ENCODE measurements at places on chromosomes 13 and 19. TPM values are rescaled to one million over a fixed set of nuclear protein-coding genes. Genes with fewer than 3 reads are reported as not detected.

DNA sequence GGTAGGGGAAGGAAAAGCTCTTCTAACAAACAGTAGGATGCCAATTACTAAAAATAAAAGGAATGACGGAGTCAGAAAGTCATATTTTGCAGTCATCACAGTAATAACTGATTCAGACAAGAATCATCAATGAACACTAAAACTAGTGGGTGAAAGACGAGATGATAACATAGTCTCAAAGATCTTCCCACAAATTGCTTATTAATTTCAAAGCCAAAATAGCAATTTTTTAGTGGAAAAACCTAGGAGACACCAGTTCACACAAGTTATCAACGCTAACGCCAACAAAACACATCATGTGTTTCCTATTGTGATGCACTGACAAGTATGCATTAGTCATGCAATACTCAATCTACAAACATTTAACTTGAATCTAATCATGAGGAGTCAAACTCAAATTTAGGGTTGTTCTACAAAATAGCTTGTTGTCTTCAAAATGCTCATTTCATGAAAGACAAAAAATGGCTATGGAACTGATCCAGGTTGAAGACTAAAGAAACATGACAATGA is 18.6 kb downstream of the ZNF233 start:
- H3K4me3 ChIP-seq, result no peak overlapping the region
- DNase-seq, result no peak
- H3K27ac ChIP-seq, result no peak overlapping the region
- no peaks in the 10 kb centered on the region for H3K36me3 ChIP-seq
- no peaks in the 10 kb centered on the region for H3K27me3 ChIP-seq

- no peaks in the 10 kb centered on the region for H3K27me3 ChIP-seq
- no peaks in the 10 kb centered on the region for H3K36me3 ChIP-seq
- H3K4me3 ChIP-seq, result no peak overlapping the region
- H3K4me1 ChIP-seq, result no peaks in the 10 kb centered on the region
- no peak overlapping the region for H3K27ac ChIP-seq
Measured at GRCh38 chr13:104954210-104954609, 1581.3 kb downstream of the EFNB2 start.

The LHFPL6 gene
- total RNA-seq, result 10.6 TPM

GRCh38 chr13:33111414-33112110 is 95.3 kb downstream of the KL start:
- H3K36me3 ChIP-seq, result peaks cover 30% of the 10 kb centered on the region
- H3K4me3 ChIP-seq, result no peak overlapping the region
- DNase-seq, result peak; percentile 65
- H3K27ac ChIP-seq, result no peak overlapping the region

DNA sequence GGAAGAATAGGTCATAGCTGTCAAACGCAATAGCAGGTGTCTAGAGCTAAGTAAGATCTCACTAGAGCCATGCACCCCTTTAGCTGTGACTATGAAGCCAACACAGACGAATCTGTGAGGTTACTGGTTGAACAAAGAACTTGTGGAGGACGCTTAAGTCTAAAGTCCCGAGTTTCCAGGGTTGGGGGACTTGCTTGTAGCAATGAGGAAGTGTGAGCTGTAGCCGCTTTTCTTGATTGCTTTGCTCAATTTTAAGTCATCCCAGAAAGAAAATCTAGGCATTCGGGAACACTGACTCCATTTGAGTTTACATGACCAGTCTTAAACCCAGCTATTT is 1.6 kb downstream of the GPC5 start:
- DNase-seq, result no peak
- H3K27me3 ChIP-seq, result peaks cover 72% of the 10 kb centered on the region
- no peak overlapping the region for H3K4me3 ChIP-seq
- no peak overlapping the region for H3K27ac ChIP-seq
- H3K4me1 ChIP-seq, result no peaks in the 10 kb centered on the region

GRCh38 chr13:76316998-76317527 is 569.1 kb downstream of the KCTD12 start:
- H3K36me3 ChIP-seq, result no peaks in the 10 kb centered on the region
- no peak overlapping the region for H3K4me3 ChIP-seq
- DNase-seq, result no peak
- H3K27me3 ChIP-seq, result no peaks in the 10 kb centered on the region

The NACC1 gene
- 93.7 TPM for total RNA-seq

The PSG2 gene
- not detected for total RNA-seq

DNA sequence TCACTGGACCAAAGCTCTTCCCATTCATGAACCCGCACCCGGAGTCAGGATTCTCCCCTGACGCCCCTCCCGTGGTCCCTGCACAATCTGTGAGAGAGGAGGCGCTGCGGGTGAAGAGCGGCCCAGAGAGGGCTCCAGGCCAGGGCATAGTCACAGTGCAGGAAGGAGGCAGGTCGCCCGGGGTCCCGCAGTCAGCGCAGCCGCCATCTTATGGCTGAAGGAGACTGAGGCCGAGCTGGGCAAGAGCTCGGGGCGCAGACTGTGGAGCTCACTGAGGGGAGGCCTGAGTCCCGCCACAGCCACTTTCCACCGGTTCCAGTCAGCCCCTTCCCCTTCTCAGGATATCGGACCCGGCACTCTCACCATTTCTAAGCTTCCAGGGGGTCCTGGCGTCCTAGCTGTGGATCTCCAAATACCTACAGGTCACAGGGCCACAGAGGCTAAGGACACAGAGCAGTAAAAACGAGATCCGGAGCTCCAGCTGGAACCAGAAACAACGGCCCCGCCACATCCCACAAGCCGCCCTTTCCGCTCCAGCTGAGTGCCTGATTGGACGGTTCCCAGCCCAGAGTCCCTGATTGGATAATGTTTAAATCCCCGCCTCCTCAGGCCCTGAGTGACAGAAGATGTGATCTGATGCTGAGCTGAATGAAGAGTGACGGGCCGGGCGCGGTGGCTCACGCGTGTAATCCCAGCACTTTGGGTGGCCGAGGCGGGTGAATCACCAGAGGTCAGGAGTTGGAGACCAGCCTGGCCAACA is at the start of gene ZNF99:
TSS of gene ZNF99 (minus strand) at position 501 of the 760 bp plus-strand sequence. CDS start at position 366, 135 bp downstream.
- no peak for DNase-seq
- H3K27me3 ChIP-seq, result no peaks in the 10 kb centered on the region
- no peak within 1 kb of the TSS for H3K4me3 ChIP-seq
- no peak within 1 kb of the TSS for H3K27ac ChIP-seq
- no peaks in the 10 kb centered on the region for H3K36me3 ChIP-seq

The LYPD4 gene
- not detected for total RNA-seq

The PSPC1 gene
- total RNA-seq, result 72.5 TPM

The LGALS7B gene
- not detected for total RNA-seq

The ZNF440 gene
- 5.7 TPM for total RNA-seq

DNA sequence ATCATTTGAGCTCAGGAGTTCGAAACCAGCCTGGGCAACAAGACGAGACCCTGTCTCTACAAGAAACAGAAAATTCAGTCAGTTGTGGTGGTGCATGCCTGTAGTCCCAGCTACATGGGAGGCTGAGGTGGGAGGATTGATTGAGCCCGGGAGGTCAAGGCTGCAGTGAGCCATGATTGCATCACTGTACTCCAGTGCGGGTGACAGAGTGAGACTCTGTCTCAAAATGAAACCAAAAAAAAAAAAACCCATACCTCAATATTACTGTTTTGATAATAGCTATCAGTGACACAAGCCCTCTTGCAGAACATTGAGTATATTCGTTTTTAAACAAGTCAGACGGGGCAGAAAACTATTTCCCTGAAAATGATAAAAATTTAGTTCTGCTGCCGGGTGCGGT is 16.2 kb downstream of the ZNF791 start:
- DNase-seq, result no peak
- no peak overlapping the region for H3K4me3 ChIP-seq
- H3K27ac ChIP-seq, result no peak overlapping the region

The ZNF320 gene
- 56.3 TPM for total RNA-seq

DNA sequence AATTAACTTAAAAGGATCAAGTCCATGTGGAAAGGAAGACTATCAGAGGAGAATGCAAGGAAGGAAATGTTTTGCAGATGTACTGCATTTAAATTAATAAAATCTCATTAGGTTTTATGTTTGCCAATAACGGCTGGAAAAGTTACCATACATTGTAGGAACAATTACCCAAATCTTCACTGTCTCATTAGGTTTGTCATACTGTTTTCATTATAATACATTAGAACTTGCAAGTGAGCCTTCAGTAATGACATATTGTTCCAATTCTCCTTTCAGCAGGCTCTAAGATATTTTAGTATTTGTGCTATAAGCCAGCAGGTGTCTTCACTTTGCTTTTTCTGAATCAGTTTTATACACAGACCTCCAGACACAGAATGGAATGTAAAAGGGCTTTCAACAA is 661.6 kb upstream of the KLHL1 start:
- no peak overlapping the region for H3K27ac ChIP-seq
- H3K4me3 ChIP-seq, result no peak overlapping the region
- H3K36me3 ChIP-seq, result no peaks in the 10 kb centered on the region
- H3K4me1 ChIP-seq, result no peaks in the 10 kb centered on the region
- no peak for DNase-seq
- H3K27me3 ChIP-seq, result no peaks in the 10 kb centered on the region

DNA sequence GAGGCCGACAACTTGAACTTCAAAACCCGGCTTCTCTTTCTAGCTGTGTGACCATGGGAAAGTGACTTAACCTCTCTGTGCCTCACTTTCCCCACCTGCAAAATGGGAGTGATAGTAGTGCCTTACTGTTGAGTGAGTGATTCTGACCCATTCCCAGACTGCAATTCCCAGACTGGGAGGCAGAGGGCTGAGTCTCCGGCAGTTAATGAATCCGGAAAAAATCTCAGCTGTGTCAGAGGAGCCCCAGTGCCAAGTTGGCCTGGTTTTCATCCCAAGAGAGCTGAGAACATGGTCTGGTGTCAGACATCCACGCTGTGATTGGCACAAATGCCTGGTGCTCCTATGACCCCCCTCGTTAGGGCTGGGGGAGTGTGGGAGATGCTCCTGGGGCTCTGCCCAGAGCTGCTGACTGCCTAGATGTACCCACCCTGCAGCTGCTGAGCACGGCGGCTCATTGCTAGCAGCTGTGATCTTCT is 50.0 kb downstream of the PIN1 start:
- H3K27me3 ChIP-seq, result no peaks in the 10 kb centered on the region
- H3K36me3 ChIP-seq, result no peaks in the 10 kb centered on the region
- DNase-seq, result no peak
- no peak overlapping the region for H3K4me3 ChIP-seq
- H3K4me1 ChIP-seq, result no peaks in the 10 kb centered on the region

The SMIM44 gene
- total RNA-seq, result not detected

DNA sequence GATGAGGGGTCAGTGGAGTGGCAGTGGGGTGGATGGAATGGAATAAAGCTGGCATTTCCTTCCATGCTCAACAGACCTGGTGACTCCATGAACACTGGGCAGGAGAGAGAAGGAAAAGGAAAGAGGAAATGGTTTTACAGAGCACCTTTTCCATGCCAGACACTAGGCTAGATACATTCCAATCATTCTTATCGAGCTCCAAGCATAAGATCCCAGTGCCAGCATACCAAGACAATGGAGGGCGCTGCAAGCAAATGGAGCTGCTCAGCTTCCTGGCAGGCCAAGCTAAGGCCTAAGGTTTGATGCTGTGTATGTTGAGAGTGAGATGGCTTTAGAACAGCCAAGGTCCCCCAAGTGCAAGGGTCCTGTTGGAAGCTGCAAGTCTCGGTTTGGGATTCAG is 113.2 kb downstream of the HSPH1 start:
- H3K27me3 ChIP-seq, result peaks cover 8% of the 10 kb centered on the region
- H3K36me3 ChIP-seq, result no peaks in the 10 kb centered on the region
- H3K4me3 ChIP-seq, result no peak overlapping the region
- no peak for DNase-seq
- no peak overlapping the region for H3K27ac ChIP-seq

The ZNF559 gene
- 3.4 TPM for total RNA-seq

The MBNL2 gene
- total RNA-seq, result 16.9 TPM

- H3K4me1 ChIP-seq, result no peaks in the 10 kb centered on the region
- no peaks in the 10 kb centered on the region for H3K27me3 ChIP-seq
- no peak overlapping the region for H3K4me3 ChIP-seq
- H3K27ac ChIP-seq, result no peak overlapping the region
Measured at GRCh38 chr19:33005440-33005839, 33.4 kb downstream of the FAAP24 start.

- DNase-seq, result peak; percentile 44
- H3K27ac ChIP-seq, result no peak overlapping the region
- no peaks in the 10 kb centered on the region for H3K27me3 ChIP-seq
- no peak overlapping the region for H3K4me3 ChIP-seq
- H3K4me1 ChIP-seq, result peaks cover 5% of the 10 kb centered on the region
Measured at GRCh38 chr13:100235311-100235901, 146.5 kb downstream of the PCCA start.

DNA sequence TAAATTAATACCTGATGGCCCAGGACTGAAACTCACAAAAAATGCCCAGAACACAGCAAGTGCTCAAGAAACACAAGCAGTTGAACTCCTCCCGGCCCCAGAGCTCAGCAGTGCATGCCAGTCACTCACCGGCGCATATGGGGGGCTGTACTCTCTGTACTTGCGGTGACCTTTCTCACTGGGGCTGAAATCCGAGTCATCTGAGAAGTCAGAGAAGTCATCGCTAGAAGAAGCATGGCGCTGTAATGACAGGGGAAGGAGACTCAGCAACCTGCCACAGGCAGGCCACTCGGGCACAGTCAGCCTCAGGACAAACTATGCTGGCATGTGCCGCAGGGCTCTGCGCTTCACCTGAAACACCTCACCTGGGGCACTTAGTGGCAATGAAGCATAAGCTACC is 19.7 kb downstream of the ZC3H4 start:
- no peaks in the 10 kb centered on the region for H3K27me3 ChIP-seq
- peaks cover 17% of the 10 kb centered on the region for H3K36me3 ChIP-seq
- H3K27ac ChIP-seq, result peak overlapping the region; percentile 81
- no peak for DNase-seq
- H3K4me3 ChIP-seq, result no peak overlapping the region

- no peaks in the 10 kb centered on the region for H3K36me3 ChIP-seq
- no peak for DNase-seq
- no peaks in the 10 kb centered on the region for H3K27me3 ChIP-seq
- H3K4me3 ChIP-seq, result no peak overlapping the region
- H3K27ac ChIP-seq, result no peak overlapping the region
Measured at GRCh38 chr13:90217275-90217674, 1130.2 kb upstream of the MIR17HG start.

GRCh38 chr13:111875915-111876314 is 191.0 kb upstream of the SOX1 start:
- H3K36me3 ChIP-seq, result no peaks in the 10 kb centered on the region
- peaks cover 54% of the 10 kb centered on the region for H3K27me3 ChIP-seq
- H3K27ac ChIP-seq, result no peak overlapping the region

DNA sequence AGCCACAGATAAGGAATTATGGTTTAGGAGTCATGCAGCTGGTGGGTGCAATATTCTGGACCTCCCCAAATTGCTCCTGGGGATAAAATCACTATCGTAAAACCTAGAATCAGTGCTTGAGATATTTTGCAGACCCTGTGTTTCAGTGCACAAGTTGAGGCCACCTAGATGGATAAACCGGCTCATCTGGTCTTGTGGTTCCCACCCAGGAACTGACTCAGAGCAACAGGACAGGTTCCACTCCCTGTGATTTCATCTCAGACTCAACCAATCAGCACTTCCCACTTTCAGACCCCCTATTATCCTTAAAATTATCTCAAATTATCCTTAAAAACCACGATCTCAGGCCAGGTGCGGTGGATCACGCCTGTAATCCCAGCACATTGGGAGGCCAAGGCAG is 21.0 kb downstream of the FBXL12 start:
- H3K27me3 ChIP-seq, result no peaks in the 10 kb centered on the region
- H3K36me3 ChIP-seq, result no peaks in the 10 kb centered on the region
- no peak overlapping the region for H3K27ac ChIP-seq
- no peak overlapping the region for H3K4me3 ChIP-seq
